HuH-7 (cell line): ENCODE measurements at places on chromosomes 13 and 19.

DNA sequence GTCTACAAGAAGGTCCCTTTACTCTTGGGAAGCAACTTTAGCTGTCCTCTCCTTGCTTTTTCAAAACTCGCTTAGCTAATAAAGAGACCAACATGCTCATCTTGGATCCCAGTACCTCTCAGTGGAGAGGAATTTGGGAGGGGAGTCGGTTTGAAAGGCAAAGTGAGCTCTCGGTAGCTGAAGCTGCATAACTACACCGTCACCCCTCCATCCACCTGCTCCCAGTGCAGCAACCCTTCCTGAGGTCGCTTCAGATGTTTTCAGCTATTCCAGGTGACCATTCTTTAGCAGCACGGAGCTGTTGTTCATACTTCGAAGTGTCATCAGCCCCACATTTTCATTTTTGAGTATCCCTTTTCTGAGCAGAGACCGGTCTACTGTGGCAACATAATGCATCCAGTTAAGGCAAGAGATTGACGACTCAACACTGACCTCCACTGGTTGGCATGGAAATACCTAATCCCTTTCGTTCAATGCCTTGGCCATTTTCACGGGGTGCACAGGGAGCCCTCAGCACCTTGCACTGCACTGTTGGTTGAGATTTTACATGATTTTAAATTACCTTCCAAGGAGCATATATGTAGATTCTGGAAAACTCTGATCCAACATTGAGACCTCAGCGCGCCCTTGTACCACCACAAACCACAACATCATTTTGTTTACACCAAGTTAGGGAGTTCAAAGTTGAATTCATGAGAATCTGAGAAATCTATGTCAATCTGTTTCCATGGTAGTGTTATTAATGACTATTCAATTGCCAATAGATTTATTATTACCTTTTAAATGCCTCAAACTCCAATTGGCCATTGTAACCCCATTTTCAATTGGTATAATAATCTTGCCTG lies 42.2 kb downstream of the DLEU7 start:
- DNase-seq, result peak; percentile 26

DNA sequence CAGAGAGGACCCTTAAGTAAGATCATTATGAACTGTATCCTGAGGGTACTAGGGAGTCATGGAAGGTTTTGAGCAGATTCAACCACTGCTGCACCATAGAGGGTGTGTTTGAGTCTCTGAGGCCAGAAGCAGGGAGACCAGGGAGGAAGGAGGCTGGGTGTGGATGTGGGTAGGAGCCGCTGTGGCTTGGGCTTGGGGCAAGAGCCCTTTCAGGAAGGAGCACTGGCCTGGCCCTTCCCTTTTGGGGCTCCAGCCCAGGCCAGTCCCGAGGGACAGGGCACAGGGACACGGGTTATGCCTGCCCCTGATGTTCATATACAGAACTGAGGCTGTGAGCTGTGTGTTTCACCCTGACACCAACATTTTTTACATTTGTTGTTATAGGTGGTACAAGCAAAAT lies 7.2 kb downstream of the CIC start:
- DNase-seq, result no peak

- no peak for DNase-seq
Measured at GRCh38 chr13:45302507-45302906, 38.5 kb downstream of the TPT1 start.

GRCh38 chr19:28492621-28493020 lies 720.3 kb downstream of the UQCRFS1 start:
- DNase-seq, result no peak

DNA sequence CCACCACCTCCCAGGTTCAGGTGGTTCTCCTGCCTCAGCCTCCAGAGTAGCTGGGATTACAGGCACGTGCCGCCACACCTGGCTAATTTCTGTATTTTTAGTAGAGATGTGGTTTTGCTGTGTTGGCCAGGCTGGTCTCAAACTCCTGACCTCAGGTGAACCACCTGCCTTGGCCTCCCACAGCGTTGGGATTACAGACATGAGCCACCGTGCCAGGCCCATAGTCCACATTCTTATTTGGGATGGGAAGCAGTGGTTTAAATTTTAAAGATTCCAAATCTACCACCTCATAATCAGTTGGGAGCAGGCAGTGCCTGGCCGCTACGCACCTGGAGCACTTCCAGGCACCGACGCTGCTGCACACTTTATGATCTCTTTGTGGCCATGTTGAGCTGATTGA lies 160.6 kb upstream of the SOX1 start:
- no peak for DNase-seq

DNA sequence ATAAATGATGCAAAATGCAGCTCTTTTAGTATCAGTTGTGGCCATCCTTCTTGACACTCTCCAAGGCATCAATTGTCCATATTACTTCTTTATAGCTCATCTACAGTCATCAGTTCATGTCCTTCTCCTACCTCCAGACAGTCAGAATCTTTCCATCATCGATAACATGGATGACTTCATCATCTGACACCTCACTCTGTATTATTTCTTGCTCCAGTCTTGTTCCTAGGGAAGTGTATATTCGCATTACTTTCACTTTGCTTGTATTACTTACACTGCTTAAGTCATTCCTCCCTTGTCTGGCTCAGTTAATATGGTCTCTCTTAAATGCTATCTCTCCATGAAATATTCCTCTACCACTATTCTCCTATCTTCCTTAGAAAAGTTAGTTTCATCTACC lies 999.1 kb upstream of the SLC10A2 start:
- no peak for DNase-seq

DNA sequence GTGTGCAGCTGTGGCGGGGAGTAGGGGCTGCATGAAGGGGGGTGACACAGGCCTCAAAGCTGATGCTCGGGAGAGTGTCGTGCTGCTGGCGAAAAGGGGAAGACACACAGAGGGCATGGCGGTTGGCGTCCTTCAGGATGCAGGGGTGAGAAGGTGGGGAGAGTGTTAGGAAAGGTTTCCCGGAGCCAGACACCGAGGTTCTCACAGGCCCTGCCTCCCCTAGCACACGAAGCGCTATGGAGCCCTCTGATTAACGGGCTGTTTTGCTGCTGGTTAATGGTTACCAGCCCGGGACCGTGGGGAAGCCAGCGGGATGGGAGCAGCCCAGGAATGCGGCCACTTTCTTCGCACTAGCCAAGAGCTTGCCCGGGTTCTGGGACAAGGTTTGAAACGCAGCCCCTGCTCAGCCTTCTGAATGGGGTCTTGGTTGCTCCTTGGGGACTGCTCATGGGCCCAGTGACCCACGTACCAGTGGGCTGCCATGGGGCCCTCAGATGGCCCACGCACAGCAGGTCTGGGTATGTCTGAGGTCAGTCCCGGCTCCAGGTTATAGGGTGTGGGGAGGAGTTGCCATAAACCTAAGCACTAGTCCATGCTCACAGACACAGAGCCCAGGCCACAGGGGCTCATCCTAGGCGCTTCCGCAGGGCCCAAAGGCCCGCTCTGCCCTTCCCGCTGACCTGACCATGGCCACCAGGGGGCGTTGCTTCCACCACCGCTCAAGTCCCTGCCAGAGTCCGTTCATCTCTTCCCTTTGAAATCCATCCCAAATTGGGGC lies 31.3 kb upstream of the ISYNA1 start:
- DNase-seq, result peak; percentile 73

GRCh38 chr13:105721016-105721415 lies 814.4 kb downstream of the EFNB2 start:
- DNase-seq, result no peak

DNA sequence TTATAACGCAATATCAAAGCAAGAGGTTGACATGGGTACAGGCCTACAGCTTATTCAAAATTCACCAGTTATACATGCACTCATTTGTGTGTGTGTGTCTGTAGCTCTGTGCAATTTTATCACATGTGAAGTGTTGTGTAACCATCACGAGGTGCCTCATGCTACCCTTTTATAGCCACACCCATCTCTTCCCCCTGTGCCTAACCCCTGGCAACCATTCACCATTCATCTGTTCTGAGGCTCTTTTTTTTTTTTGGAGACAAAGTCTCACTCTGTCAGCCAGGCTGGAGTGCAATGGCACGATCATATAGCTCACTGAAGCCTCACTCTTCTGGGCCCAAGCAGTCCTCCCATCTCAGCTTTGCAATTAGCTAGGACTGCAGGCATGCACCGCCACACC lies 78.4 kb downstream of the DPF1 start:
- no peak for DNase-seq

- DNase-seq, result no peak
Measured at GRCh38 chr19:47239610-47240296, 8.8 kb upstream of the BBC3 start.

GRCh38 chr13:51524829-51525566 lies 59.3 kb upstream of the WDFY2 start:
- no peak for DNase-seq

- no peak for DNase-seq
Measured at GRCh38 chr13:20796791-20797508, 23.2 kb upstream of the EEF1AKMT1 start.

DNA sequence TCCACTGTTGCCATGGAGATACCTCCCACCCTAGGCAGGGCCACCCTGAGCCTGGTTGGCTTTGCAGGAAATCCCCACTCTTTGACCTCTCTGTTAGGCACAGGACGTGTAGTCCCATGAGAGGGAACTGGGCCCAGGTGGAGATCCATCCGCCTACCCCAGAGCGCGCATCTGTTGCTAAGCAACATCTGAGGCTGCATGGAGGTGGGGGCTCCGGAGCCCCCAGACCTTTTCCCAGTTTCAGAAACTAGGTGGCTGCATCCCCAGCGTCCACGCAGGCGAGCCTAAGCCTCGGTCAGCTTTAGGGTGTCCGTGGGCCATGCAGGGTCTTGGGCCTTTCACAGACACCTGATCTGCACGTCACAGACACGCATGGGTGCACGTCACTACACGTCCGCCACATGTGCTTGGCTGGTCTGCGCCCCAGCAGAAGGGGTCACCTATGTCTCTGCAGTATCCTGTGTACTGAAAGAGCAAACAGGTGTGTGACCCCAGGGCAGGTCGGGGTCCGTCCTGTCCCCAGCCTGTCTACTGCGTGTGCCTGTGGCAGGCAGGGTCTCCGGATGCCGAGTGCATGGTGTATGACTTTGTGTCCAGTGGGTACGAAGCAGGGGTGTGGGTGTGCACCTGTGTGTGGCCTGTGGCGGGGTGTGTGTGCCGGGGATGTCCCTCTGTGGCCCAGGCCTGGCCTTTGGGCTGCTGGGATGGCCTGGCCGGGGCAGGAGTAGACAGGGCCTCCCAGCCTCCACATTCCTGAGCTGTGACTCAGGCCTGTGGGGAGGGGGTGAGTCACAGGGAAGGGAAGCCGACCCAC lies 4.1 kb upstream of the CIRBP start:
- no peak for DNase-seq

GRCh38 chr19:42521346-42522030 lies 6.8 kb downstream of the CEACAM1 start:
- no peak for DNase-seq
